Spleen (tissue), 13 donors: ENCODE measurements at places on chromosomes 7 and 10. TPM values are rescaled to one million over a fixed set of nuclear protein-coding genes. Genes with fewer than 3 reads are reported as not detected.

MYPN gene
- total RNA-seq: 0.10 TPM

BLNK gene
- total RNA-seq: 63.7 TPM

HOXA2 gene
- 0.70 TPM for total RNA-seq

DNA sequence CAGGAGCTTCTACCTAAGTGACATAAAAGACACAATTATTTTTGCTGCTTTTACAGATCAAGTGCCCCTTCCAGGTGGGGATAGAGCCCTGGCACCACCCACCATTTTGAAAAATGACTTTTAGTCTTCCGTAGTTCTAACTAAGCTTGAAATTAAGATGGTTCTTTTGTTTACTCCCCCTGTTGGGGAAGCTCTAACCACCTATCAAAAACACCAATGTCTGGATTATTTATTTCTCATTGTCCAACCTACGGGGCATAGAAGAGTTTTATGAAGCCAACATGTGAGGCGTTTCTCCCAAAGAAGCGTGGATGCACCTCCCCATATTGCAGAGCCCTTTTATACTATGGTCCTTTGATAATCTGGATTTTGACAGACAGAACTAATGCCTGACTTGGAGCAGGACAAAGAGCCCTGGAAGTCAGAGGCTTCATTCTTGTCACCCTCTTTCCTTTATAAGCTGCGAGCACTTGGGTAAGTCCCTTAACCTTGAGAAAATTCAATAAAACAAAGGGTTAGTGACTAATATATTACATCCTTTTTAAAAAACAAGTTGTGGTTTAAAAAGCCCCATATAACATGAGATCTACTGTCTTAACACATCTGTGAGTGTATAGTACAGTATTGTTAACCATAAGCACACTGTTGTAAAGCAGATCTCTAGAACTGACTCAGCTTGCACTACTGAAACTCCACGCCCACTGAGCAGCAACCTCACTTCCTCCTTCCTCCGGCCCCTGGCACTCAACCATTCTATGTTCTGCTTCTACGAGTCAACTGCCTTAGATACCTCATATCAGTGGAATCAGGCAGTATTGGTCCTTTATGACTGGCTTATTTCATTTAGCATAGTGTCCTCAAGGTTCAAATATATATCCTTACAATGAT lies 67.5 kb downstream of the ATXN7L1 start:
- H3K36me3 ChIP-seq: no peaks in the 10 kb centered on the region
- DNase-seq: peak; percentile 89
- peaks cover 5% of the 10 kb centered on the region for H3K4me1 ChIP-seq

GRCh38 chr10:13893926-13894325 lies 307.2 kb downstream of the PRPF18 start:
- H3K4me3 ChIP-seq: no peak overlapping the region
- H3K4me1 ChIP-seq: peaks cover 25% of the 10 kb centered on the region
- no peak for DNase-seq
- H3K36me3 ChIP-seq: no peaks in the 10 kb centered on the region

- no peak overlapping the region for H3K4me3 ChIP-seq
- peaks cover 100% of the 10 kb centered on the region for H3K36me3 ChIP-seq
- H3K27ac ChIP-seq: no peak overlapping the region
- no peaks in the 10 kb centered on the region for H3K4me1 ChIP-seq
Observed at GRCh38 chr10:97474918-97475317, 23.3 kb downstream of the MMS19 start.

DNA sequence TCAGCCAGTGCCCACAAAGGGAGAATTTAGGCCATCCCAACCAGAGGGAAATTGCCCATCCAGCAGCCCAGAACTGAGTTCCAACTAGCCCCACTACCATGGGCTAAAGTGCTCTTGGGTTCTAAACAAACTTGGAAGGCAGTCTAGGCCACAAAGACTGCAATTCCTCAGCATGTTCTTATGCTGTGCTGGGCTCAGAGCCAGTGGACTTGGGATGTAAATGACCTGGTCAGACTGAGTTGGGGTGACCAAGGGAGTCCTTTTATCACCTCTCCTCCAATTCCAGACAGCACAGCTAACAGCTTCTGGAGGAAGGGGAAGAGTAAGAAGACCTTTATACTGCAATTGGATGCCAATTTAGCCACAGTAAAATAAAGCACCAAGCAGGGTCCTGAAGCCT lies 607.2 kb upstream of the KCND2 start:
- DNase-seq: no peak
- no peaks in the 10 kb centered on the region for H3K36me3 ChIP-seq
- H3K4me1 ChIP-seq: no peaks in the 10 kb centered on the region
- no peak overlapping the region for H3K27ac ChIP-seq

GRCh38 chr7:47795631-47796030 lies 152.6 kb downstream of the PKD1L1 start:
- H3K27ac ChIP-seq: no peak overlapping the region
- no peaks in the 10 kb centered on the region for H3K36me3 ChIP-seq
- no peaks in the 10 kb centered on the region for H3K4me1 ChIP-seq
- H3K27me3 ChIP-seq: no peaks in the 10 kb centered on the region
- no peak overlapping the region for H3K4me3 ChIP-seq

DNA sequence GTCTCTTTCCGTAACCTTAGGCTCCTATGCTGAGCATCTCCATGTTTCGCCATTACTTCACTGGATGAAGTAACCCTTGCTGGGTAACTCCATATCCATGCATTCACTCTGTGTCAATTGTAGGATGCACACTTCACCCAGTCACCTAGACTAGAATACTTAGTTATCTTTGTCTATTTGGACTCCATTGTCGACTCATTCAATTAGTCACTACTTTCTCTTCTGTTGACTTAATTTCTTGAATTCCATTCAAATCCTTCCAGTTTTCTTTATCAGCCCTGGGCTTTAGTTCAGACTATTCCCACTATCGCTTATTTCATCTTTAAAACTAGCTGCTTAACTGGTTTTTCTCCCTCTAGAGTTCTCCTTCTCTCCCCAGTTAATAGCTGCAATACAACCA lies 111.3 kb upstream of the TNS3 start:
- H3K4me1 ChIP-seq: no peaks in the 10 kb centered on the region
- DNase-seq: no peak
- peak overlapping the region; percentile 54 for H3K27ac ChIP-seq
- H3K27me3 ChIP-seq: no peaks in the 10 kb centered on the region
- no peaks in the 10 kb centered on the region for H3K36me3 ChIP-seq

DNA sequence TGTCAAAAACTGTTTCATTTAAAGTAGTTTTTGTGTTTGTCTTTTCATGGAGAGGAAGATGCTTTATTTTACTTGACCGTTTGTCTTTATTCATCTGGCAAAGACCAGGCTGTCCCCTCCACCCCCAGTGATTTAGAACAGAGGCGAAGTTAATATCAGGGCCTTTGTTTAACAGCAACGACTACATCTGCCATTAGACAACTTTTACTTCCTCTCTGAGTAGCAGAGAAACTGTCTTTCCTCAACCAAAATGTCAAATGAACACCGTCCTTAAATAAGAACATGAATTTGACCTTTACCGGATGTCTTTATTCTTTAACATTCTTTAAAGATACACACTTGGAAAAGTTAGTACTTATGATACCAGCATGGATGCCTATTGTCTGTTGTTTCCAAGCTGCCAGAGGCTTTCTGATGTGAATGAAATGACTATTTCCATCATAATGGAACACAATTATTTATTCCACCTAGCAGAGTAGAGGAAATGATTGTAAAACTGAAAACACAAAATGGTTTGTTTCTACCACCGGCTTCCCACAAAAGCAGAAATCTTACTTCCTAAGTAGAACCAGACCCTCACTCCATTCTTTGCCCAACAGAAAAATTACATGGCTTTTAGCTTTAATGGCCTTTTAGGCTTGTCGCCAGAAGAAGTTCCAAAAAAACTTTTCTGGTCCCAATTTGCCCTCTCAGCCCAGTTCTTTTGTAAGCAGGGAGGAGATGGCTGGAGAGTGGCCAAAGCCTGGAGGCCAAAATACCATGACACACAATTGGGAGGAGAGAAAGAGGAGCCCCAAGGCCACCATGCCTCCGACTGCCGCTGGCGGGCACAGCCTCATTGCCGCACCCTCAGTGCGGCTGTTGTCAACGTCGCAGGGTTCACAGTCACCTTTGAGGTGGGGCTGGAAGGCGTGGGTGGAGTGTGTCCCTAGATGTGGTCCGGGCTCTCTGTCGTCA lies 168.5 kb downstream of the TEX36 start:
- no peak overlapping the region for H3K4me3 ChIP-seq
- DNase-seq: no peak
- no peaks in the 10 kb centered on the region for H3K4me1 ChIP-seq
- no peak overlapping the region for H3K27ac ChIP-seq
- no peaks in the 10 kb centered on the region for H3K36me3 ChIP-seq

DNA sequence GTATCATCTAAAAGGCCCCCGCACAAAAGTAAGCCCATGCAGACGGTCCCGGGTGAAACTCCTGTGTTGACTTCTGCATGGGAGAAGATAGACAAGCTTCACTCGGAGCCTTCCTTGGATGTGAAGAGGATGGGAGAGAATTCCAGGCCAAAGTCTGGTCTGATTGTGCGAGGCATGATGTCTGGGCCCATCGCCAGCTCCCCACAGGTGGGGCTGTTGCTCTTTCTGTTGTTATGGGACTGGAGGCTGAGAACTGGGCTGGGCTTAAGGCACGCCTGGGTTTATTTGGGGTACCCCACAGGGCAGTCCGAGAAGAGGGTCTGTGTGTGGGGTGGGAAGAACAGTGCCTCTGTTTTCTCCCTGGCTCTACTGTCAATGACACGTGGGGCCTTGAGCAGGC lies 14.6 kb downstream of the MINDY4 start:
- no peak for DNase-seq
- H3K36me3 ChIP-seq: no peaks in the 10 kb centered on the region

DNA sequence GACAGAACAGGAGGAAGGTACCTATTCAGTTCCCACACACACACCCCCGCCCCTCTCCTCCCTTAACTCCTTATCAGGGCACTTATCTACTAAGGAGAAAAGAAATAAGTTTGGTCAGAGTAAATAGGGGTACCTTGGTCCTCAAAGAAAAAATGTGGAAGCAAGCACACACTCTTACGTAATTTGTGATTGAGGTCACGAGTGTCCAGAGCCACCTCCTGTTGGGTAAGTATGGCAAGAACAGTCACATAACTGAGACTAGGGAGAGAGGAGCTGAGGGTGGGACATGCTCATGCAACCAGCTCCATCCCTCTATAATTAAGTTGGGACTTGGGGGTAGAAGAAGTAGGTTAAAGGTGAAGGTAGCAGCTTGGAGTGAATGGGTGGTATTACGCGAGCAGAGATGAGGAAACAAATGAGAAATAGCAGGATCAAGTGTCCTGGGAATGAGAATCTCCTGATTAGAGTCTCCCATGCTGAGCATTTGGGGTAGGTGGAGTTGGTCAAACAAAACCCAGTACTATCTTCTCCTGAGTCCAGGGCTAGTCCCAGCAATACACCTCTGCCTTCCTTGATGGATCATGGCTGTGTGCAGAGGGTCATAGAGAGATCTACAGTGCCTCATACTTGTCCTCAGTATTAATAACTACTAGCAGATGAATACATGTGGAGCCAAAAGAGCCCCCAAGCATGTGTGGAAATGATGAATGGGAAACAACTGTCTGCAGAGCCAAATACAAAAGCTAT lies 77.1 kb downstream of the GSAP start:
- peaks cover 57% of the 10 kb centered on the region for H3K4me1 ChIP-seq
- DNase-seq: no peak
- H3K4me3 ChIP-seq: no peak overlapping the region
- H3K27ac ChIP-seq: peak overlapping the region; percentile 41
- no peaks in the 10 kb centered on the region for H3K27me3 ChIP-seq

HMX3 gene
- total RNA-seq: not detected

GCK gene
- 1.6 TPM for total RNA-seq

TRPV6 gene
- total RNA-seq: 0.06 TPM

HTR7 gene
- 0.73 TPM for total RNA-seq

- H3K4me3 ChIP-seq: no peak overlapping the region
- H3K27ac ChIP-seq: no peak overlapping the region
- H3K27me3 ChIP-seq: no peaks in the 10 kb centered on the region
Observed at GRCh38 chr10:3295582-3296151, 123.1 kb upstream of the PITRM1 start.

GRCh38 chr10:7274293-7274692 lies 136.5 kb downstream of the SFMBT2 start:
- no peak overlapping the region for H3K4me3 ChIP-seq
- H3K27me3 ChIP-seq: no peaks in the 10 kb centered on the region
- DNase-seq: no peak
- H3K4me1 ChIP-seq: no peaks in the 10 kb centered on the region
- no peak overlapping the region for H3K27ac ChIP-seq
- H3K36me3 ChIP-seq: peaks cover 60% of the 10 kb centered on the region

GRCh38 chr7:119482209-119482608 lies 790.8 kb upstream of the KCND2 start:
- H3K27me3 ChIP-seq: no peaks in the 10 kb centered on the region
- no peak overlapping the region for H3K27ac ChIP-seq
- no peaks in the 10 kb centered on the region for H3K36me3 ChIP-seq
- H3K4me3 ChIP-seq: no peak overlapping the region

DNA sequence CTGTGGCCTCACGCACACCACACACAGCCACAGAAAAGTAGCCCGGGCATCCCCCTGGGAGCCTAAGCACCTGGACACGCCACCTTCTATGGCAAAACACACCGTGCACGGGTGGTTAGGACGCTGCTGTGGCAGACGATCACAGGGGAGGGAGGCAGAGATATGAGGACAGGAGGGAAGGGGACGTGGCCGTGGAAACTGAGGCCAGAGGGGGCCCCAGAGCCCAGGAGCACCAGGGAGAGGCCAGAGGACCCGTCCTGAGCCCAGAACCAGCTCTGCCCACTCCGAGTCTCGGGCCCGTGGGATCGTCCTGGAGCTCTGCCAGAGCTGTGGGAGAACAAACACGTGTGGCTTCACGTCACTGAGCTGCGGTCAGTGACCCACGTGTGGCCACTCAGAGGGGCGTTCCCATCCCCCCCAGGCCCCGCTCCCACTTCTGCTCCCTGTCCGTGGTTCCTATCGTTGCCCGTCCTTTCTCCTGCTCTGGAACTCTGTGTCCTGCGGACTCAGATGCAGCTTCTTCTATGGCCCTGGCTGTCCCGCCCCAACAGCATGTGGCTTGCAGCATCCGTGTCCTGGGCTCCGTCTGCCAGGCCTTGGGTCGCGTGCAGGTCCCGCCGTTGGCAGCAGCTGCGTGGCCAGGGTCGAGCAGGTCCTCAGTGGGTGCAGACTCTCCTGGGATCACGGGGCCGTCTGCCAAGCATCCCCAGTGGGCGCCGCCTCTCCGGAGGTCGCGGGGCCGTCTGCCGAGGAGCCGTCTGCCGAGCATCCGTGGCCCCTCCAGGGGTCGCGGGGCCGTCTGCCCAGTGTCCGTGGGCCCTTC lies 31.0 kb downstream of the GET4 start:
- no peaks in the 10 kb centered on the region for H3K27me3 ChIP-seq
- H3K4me3 ChIP-seq: no peak overlapping the region
- DNase-seq: no peak
- H3K4me1 ChIP-seq: peaks cover 24% of the 10 kb centered on the region
- no peaks in the 10 kb centered on the region for H3K36me3 ChIP-seq

- H3K27ac ChIP-seq: no peak overlapping the region
- no peaks in the 10 kb centered on the region for H3K36me3 ChIP-seq
Observed at GRCh38 chr10:52915391-52915790, 142.8 kb upstream of the MBL2 start.

DNA sequence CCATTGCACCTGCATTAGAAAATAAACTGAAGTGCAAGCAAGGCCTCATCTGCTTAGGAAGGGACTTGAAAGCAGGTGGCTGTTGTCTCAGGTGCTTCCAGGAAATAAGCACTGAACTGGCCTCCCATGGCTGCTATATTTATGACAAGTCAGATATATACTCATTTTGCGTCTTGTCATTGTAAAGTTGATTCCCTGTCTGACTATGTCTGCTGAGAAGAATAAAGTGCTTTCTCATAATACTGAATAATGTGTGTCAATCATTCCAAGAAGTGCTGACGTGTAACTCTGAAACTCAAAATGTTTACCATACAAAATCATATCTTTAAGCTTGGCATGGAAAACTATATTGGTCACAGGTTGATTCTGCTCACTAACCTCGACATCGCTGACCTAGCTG lies 44.9 kb upstream of the SVOPL start:
- no peaks in the 10 kb centered on the region for H3K27me3 ChIP-seq
- no peak overlapping the region for H3K27ac ChIP-seq
- H3K36me3 ChIP-seq: no peaks in the 10 kb centered on the region
- no peak for DNase-seq
- H3K4me1 ChIP-seq: no peaks in the 10 kb centered on the region
